Aorta (tissue), 5 donors: ENCODE measurements at places on chromosomes 16 and 17. TPM values are rescaled to one million over a fixed set of nuclear protein-coding genes. Genes with fewer than 3 reads are reported as not detected.
A peak's percentile ranks its signal among the peaks of the same experiment; 100 is the strongest.

GRCh38 chr17:36703860-36704266 lies 102.5 kb downstream of the MRM1 start:
- H3K27me3 ChIP-seq: no peaks in the 10 kb centered on the region
- no peak overlapping the region for H3K4me3 ChIP-seq
- no peak overlapping the region for H3K27ac ChIP-seq
- DNase-seq: peak; percentile 69

DNA sequence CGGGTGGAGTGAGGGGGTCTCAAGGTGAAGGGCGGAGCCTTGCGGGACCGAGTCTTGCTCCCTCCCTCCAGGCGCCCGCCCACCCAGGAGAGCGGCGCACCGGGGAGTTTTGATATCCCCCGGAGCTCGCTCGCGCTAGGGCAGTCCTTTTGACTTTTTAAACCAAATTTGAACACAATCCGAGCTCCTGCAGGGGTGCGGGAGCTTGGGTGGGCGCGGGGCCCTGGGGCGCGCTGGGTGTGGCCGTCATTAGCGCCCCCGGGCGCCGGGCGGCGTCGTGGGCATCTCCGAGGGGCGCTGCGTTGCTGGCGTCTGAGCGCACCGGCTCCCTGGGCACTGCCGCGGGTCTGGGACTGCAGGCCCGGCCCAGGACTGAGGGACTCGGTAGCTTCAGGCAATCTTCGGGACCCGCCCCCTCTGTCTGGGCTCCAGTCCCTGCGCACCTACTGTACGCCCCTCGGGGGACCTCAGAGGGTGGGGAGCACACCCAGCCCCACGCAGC lies 10.9 kb downstream of the MAF start:
- no peak for DNase-seq
- H3K4me1 ChIP-seq: no peaks in the 10 kb centered on the region
- H3K4me3 ChIP-seq: no peak overlapping the region
- H3K27ac ChIP-seq: no peak overlapping the region
- no peaks in the 10 kb centered on the region for H3K27me3 ChIP-seq

DNA sequence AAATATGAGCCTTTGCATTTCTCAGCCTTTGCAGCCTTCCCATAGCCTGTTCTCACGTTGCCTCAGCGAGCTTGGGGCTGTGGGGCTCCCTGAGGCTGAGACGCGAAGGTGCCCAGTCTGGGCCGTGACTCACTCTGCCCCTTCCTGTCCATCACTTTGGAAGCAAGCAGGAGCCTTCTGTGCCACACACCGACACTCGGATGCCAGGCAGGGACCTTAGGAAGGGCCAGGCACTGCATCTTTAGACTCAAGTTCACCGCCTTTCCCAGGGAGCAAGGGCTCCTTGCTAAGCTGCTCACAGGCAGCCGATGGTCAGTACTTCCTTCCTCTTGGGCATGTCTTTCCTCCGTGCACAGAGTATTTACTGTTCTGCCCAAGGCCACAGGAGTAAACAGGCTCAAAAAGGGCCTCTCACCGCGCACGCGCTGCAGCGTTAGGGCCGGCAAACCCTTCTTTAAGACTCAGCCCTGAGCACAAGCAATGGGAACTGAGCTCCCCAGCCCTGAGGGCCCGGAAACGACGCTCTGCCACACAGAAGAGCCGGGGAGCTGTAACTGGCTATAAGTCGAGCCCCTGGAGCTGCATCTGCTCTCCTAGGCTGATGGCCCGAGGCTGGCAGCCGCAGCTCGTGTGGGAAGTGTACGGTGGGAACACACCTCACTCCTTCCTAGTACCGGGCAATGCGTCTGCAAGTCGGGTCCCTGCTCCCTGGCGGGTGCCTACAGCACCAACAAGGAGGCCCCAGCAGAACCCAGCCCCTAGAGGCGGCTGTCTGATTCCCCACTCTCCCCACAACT lies 7.2 kb downstream of the TIMM22 start:
- H3K4me1 ChIP-seq: no peaks in the 10 kb centered on the region
- no peak overlapping the region for H3K4me3 ChIP-seq
- H3K27ac ChIP-seq: no peak overlapping the region
- no peaks in the 10 kb centered on the region for H3K36me3 ChIP-seq

DNA sequence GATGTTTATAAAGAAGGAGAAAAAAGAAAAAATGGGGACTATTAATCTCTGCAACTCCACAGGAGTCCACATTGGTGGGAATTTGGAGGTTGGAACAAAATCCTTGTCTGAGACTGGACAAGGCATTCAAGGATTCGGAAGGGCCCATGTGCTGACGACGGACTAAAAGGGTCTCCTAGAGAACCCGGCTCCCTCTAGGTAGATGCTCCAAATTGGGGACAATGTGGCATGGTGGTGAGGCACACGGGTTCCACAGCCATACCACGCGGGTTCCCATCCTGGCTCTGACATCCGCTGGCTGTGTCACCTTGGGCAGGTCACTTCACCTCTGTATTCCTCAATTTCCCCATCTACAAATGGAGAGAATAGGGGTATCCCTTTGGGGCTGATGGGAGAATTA lies 227.4 kb downstream of the C16orf78 start:
- no peak for DNase-seq
- no peaks in the 10 kb centered on the region for H3K27me3 ChIP-seq
- H3K27ac ChIP-seq: no peak overlapping the region
- H3K4me3 ChIP-seq: no peak overlapping the region

- H3K27ac ChIP-seq: no peak overlapping the region
- no peak for DNase-seq
- H3K4me3 ChIP-seq: no peak overlapping the region
- peaks cover 2% of the 10 kb centered on the region for H3K27me3 ChIP-seq
- H3K4me1 ChIP-seq: no peaks in the 10 kb centered on the region
These were observed 22.5 kb downstream of the EIF4A3 start for GRCh38 chr17:80124351-80124981.

DNA sequence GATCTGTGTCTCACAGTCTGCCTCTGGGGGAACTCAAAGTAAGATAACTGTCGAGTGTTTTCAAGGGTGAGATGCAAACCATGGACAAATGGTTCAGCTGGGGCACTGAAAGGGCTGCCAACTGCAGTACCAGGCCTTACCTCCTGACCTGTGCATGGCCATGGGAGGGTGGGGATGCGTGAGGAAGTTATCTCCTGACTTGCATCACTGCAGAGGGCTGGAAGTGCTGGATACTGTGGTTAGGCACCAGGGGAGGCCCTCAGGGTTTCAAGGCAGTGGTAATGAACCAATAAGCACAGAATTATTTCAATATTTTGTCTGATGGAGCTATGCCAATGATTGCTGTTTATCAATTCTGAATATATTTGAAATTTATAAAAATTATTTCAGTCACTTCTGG lies 159.2 kb downstream of the CYLD start:
- no peaks in the 10 kb centered on the region for H3K4me1 ChIP-seq
- H3K27ac ChIP-seq: no peak overlapping the region
- no peaks in the 10 kb centered on the region for H3K36me3 ChIP-seq
- DNase-seq: no peak

GRCh38 chr16:51657848-51658247 lies 506.8 kb upstream of the SALL1 start:
- H3K4me1 ChIP-seq: no peaks in the 10 kb centered on the region
- H3K36me3 ChIP-seq: no peaks in the 10 kb centered on the region
- H3K27ac ChIP-seq: no peak overlapping the region

DNA sequence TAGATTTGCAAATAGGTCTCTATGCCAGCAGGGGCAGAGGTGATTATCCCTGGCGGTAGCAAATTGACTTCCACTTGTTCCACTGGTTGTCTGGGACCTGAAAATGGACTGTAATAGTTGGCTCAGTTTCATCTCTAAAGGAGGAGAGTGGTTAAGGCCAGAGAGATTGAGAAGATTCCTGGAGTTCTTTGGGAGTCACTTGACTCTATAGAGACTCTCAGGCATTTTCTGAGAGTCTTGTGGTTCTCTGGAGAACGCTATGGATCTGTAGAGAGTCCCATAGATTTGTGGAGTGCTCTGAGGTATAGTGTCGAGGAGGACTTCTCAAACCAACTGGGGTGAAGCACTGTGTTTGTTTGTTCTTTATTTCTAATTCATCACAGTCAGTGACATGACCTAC lies 8.9 kb upstream of the PMP22 start:
- H3K36me3 ChIP-seq: no peaks in the 10 kb centered on the region
- H3K4me3 ChIP-seq: no peak overlapping the region
- DNase-seq: no peak
- no peaks in the 10 kb centered on the region for H3K27me3 ChIP-seq
- H3K4me1 ChIP-seq: no peaks in the 10 kb centered on the region

DNA sequence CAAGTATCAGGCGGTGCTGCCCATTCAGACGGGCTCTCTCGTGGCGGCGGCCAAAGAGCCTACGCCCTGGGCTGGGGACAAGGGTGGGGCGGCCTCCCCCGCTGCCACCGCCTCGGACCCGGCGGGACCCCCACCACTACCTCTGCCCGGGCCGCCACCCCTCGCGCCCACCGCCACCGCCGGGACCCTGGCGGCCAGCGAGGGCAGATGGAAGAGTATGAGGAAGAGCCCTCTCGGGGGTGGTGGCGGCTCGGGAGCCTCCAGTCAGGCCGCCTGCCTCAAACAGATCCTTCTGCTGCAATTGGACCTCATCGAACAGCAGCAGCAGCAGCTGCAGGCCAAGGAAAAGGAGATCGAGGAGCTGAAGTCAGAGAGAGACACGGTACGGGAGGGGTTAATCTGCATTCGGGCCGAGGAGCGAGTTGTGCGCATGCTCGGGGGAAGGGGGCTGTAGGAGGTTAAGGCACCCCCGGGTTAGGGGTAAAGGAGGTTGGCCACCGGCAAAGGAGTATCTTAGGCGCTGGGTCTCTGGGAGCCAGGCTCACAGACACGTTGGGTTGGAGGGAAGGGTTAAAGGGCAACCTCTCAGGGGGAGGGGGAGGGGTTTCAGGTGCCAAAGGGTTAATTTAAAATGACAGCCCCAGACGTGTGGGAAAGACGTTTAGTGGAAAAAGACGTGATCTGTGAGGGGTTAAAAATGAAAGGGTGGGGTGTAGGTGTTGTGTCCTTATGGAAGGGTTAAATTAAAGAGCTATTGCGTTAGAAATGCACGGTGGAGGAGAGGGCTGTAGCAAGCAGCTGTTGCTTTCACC lies 1.4 kb downstream of the MSL1 start:
- peak; percentile 81 for DNase-seq
- H3K27ac ChIP-seq: peak overlapping the region; percentile 46
- no peaks in the 10 kb centered on the region for H3K27me3 ChIP-seq
- H3K36me3 ChIP-seq: peaks cover 5% of the 10 kb centered on the region

- H3K27me3 ChIP-seq: no peaks in the 10 kb centered on the region
- H3K4me3 ChIP-seq: no peak overlapping the region
- H3K4me1 ChIP-seq: no peaks in the 10 kb centered on the region
- no peak overlapping the region for H3K27ac ChIP-seq
- no peak for DNase-seq
These were observed 17.7 kb downstream of the TOX3 start for GRCh38 chr16:52529226-52529625.

DNA sequence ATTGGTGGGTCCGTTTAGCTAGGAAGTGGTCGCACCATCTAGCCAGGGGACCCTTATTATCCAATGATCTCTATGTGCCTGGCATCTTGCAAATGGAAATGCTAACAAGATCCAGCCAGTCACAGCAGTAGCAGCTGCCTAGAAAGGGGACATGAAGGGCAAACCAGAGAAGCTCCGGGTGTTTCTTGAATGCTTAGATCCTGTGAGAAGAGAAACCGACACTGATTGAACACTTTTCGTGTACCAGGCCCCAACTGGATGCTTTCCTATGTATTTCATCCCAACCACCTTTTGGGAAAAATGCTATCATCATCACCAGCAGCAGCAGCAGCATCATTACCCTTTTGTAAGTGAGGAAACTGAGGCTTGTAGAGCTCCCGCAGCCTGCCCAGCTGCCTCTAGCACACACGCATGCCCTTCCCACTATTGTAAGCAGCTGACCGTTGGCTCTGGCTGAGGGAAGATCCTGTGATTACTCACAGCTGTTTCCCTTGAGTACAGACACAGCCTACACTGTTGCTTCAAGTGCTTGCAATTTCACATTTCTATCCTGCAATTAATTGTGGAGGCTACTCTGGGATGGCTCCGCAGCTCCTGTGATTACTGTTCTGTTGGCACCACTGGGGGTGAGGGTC lies 180.7 kb upstream of the CACNG5 start:
- no peaks in the 10 kb centered on the region for H3K4me1 ChIP-seq
- H3K27me3 ChIP-seq: no peaks in the 10 kb centered on the region
- H3K27ac ChIP-seq: no peak overlapping the region
- no peak for DNase-seq
- no peak overlapping the region for H3K4me3 ChIP-seq
- H3K36me3 ChIP-seq: no peaks in the 10 kb centered on the region

DNA sequence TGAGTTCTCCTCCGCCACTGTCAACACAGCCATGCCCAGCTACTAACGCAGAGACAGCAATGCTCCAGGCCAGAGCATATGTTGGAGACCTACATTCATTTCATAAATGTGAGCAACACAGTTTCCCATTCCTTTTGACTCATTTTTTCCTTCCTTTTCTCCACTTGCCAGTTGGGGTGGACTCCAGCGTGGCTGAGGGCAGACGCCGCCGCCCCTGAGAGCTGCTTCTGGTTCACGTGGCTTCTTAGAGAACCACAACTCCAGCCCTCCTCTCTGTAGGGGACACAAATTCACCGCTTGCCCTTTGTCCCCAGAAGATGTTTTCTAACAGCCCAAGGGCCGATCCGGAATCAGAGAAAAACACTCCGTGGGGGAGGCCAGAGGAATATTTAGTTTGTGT lies 45.8 kb upstream of the ZCCHC14 start:
- H3K36me3 ChIP-seq: no peaks in the 10 kb centered on the region
- no peaks in the 10 kb centered on the region for H3K27me3 ChIP-seq
- DNase-seq: peak; percentile 77
- no peak overlapping the region for H3K4me3 ChIP-seq
- H3K4me1 ChIP-seq: no peaks in the 10 kb centered on the region
- no peak overlapping the region for H3K27ac ChIP-seq

GRCh38 chr16:11200592-11200991 lies 55.4 kb downstream of the SOCS1 start:
- H3K4me1 ChIP-seq: no peaks in the 10 kb centered on the region
- DNase-seq: no peak
- no peak overlapping the region for H3K4me3 ChIP-seq
- no peaks in the 10 kb centered on the region for H3K27me3 ChIP-seq
- no peaks in the 10 kb centered on the region for H3K36me3 ChIP-seq

- no peaks in the 10 kb centered on the region for H3K27me3 ChIP-seq
- H3K36me3 ChIP-seq: no peaks in the 10 kb centered on the region
- H3K4me1 ChIP-seq: no peaks in the 10 kb centered on the region
- no peak for DNase-seq
- no peak overlapping the region for H3K27ac ChIP-seq
These were observed 157.3 kb upstream of the IRX3 start for GRCh38 chr16:54443839-54444238.

- no peaks in the 10 kb centered on the region for H3K27me3 ChIP-seq
- H3K27ac ChIP-seq: no peak overlapping the region
- no peak for DNase-seq
- H3K4me3 ChIP-seq: no peak overlapping the region
These were observed 56.8 kb upstream of the ARL4D start for GRCh38 chr17:43341715-43342588.

GRCh38 chr17:50064253-50065001 lies 8.5 kb downstream of the ITGA3 start:
- H3K27ac ChIP-seq: peak overlapping the region; percentile 52
- peaks cover 8% of the 10 kb centered on the region for H3K4me1 ChIP-seq
- peak; percentile 93 for DNase-seq

The RNU2-1 gene
- total RNA-seq: 2,414 TPM

The KRT15 gene
- not detected for total RNA-seq

The GGT6 gene
- total RNA-seq: not detected

The KCNH4 gene
- total RNA-seq: 0.32 TPM

The SLFN14 gene
- total RNA-seq: 0.30 TPM
